Central memory CD8-positive, alpha-beta T cell (primary cell): ENCODE measurements at places on chromosomes 1 and 21.

- H3K27ac ChIP-seq: no peak overlapping the region
- DNase-seq: no peak
- peaks cover 14% of the 10 kb centered on the region for H3K27me3 ChIP-seq
- no peak overlapping the region for H3K4me3 ChIP-seq
- H3K4me1 ChIP-seq: no peaks in the 10 kb centered on the region
These were observed 159.0 kb downstream of the PTBP2 start for GRCh38 chr1:96880626-96881025.

- peaks cover 27% of the 10 kb centered on the region for H3K4me1 ChIP-seq
- peaks cover 54% of the 10 kb centered on the region for H3K27me3 ChIP-seq
- no peak for DNase-seq
These were observed 2.7 kb downstream of the COL8A2 start for GRCh38 chr1:36122062-36123030.

GRCh38 chr1:41245659-41246058 lies 3.6 kb upstream of the SCMH1 start:
- H3K4me1 ChIP-seq: peaks cover 5% of the 10 kb centered on the region
- no peak for DNase-seq
- no peaks in the 10 kb centered on the region for H3K27me3 ChIP-seq
- H3K36me3 ChIP-seq: peaks cover 5% of the 10 kb centered on the region

GRCh38 chr1:224696021-224696420 lies 79.9 kb downstream of the CNIH3 start:
- peaks cover 40% of the 10 kb centered on the region for H3K27me3 ChIP-seq
- no peaks in the 10 kb centered on the region for H3K36me3 ChIP-seq
- no peak for DNase-seq
- H3K4me1 ChIP-seq: no peaks in the 10 kb centered on the region
- no peak overlapping the region for H3K27ac ChIP-seq

GRCh38 chr1:31420716-31421115 lies 7.7 kb downstream of the SERINC2 start:
- no peak overlapping the region for H3K27ac ChIP-seq
- no peak for DNase-seq
- H3K36me3 ChIP-seq: no peaks in the 10 kb centered on the region
- H3K4me3 ChIP-seq: no peak overlapping the region
- H3K27me3 ChIP-seq: peaks cover 83% of the 10 kb centered on the region

GRCh38 chr1:244011786-244012185 lies 39.3 kb upstream of the ZBTB18 start:
- DNase-seq: no peak
- H3K4me3 ChIP-seq: no peak overlapping the region
- H3K27ac ChIP-seq: no peak overlapping the region
- no peaks in the 10 kb centered on the region for H3K4me1 ChIP-seq
- peaks cover 44% of the 10 kb centered on the region for H3K27me3 ChIP-seq

- no peaks in the 10 kb centered on the region for H3K4me1 ChIP-seq
- no peaks in the 10 kb centered on the region for H3K36me3 ChIP-seq
- H3K4me3 ChIP-seq: no peak overlapping the region
- DNase-seq: no peak
- H3K27me3 ChIP-seq: no peaks in the 10 kb centered on the region
These were observed 190.6 kb downstream of the FMN2 start for GRCh38 chr1:240282061-240282830.

DNA sequence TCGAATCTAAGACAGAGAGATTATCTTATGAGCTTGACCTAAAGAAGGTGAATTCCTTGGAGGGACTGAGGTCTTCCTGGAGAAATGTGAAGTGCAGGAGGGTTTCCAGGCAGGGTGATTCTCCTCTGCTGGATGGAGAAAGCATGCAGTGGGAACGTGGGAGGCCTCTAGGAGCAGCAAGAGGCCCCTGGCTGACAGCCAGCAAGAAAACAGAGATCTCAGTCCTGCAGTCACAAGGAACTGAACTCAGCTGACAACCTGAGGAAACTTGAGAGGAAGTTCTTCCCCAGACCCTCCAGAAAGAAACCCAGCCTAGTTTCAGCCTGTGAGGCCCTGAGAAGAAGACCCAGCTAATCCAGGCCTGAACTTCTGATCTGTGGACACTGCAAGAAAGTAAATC lies 345.9 kb downstream of the FAM72C start:
- no peaks in the 10 kb centered on the region for H3K36me3 ChIP-seq
- no peak overlapping the region for H3K4me3 ChIP-seq
- H3K4me1 ChIP-seq: no peaks in the 10 kb centered on the region
- no peak overlapping the region for H3K27ac ChIP-seq
- H3K27me3 ChIP-seq: peaks cover 39% of the 10 kb centered on the region
- no peak for DNase-seq

DNA sequence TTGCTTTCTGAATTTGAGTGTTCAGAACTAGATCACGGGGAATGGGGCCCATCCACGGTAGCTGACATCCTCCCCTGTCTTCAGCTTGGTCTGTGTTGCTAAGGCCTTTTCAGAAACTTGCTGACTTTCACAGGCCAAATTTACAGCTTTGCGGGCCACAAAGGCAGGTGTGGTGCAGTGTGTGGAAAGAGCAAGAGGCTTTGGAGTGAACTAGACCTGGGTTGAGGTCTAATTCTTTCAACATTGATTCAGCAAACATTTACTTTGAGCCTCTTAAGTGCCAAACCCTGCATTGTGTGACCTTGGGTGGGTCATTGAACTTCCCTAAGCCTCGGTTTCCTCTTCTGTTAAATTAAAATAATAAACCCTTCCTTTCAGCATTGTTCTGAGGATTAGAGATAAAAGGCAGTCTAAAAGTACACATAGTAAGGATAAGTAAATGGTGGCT lies 24.3 kb downstream of the STPG1 start:
- H3K27ac ChIP-seq: no peak overlapping the region
- no peak for DNase-seq
- peaks cover 7% of the 10 kb centered on the region for H3K36me3 ChIP-seq
- H3K27me3 ChIP-seq: no peaks in the 10 kb centered on the region
- peaks cover 18% of the 10 kb centered on the region for H3K4me1 ChIP-seq

GRCh38 chr1:23692308-23692871 lies 784 bp downstream of the RPL11 start:
- H3K4me1 ChIP-seq: peaks cover 50% of the 10 kb centered on the region
- H3K27me3 ChIP-seq: no peaks in the 10 kb centered on the region
- peaks cover 55% of the 10 kb centered on the region for H3K36me3 ChIP-seq
- peak overlapping the region; percentile 90 for H3K4me3 ChIP-seq
- peak overlapping the region; percentile 93 for H3K27ac ChIP-seq

DNA sequence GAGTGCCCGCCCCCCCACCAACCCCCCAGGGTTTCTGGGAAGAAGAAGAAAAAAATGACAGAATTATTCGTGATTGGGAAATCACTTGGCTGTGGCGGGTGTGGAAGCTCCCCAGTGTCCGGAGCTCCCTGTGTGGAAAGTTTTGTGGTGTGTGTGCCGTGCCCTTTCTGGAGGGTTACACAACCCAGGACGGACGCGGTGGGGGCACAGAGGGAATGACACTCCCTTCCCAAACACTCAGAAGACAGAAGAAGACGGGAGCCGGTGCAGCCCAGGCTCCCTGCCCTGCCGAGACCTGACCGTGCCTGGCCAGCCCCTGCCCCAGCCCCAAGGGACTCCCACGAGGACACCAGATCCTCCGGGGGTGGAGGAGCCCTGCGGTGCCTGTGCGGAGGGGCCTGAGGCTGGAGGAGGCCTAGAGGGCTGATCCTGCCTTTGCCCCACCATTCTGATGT lies 33.0 kb upstream of the ADARB1 start:
- H3K4me3 ChIP-seq: no peak overlapping the region
- H3K27ac ChIP-seq: no peak overlapping the region
- H3K27me3 ChIP-seq: peaks cover 26% of the 10 kb centered on the region

GRCh38 chr1:998745-998994 lies 1.2 kb downstream of the HES4 start:
- peaks cover 7% of the 10 kb centered on the region for H3K36me3 ChIP-seq
- H3K27me3 ChIP-seq: peaks cover 46% of the 10 kb centered on the region
- peaks cover 13% of the 10 kb centered on the region for H3K4me1 ChIP-seq
- no peak overlapping the region for H3K4me3 ChIP-seq
- DNase-seq: no peak

DNA sequence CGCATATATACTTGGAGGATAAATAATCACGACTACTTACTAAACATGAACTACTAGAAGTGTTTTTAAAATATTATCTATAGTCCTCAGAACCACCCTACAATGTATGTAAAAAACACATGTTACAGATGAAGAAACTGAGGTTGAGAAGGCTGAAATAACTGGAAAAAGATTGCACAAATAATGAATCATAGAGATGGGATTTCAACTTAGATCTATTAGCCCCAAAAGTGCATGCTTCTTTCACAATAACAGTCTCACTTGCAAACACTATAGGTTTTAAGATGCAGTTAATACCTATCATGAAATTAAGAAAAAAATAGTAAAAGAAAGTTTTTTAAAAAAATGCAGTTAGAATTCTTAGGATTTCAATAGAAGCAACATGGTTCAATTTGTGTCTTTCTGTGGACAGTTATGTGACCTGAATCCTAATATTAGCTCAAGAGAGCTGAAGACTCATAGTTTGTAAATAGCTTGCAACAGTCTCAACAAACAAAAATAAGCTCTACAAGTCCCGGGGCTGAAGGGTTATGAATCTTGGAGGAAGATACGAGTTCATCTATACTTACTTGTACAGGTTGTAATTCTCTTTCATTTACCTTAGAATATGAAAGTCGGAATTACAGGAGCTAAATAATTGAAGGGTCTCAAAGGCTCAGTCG lies 58.6 kb upstream of the NTPCR start:
- no peak overlapping the region for H3K4me3 ChIP-seq
- H3K27me3 ChIP-seq: peaks cover 21% of the 10 kb centered on the region
- H3K27ac ChIP-seq: no peak overlapping the region
- no peaks in the 10 kb centered on the region for H3K36me3 ChIP-seq
- no peak for DNase-seq

- H3K4me1 ChIP-seq: no peaks in the 10 kb centered on the region
- H3K4me3 ChIP-seq: no peak overlapping the region
- no peak for DNase-seq
- peaks cover 22% of the 10 kb centered on the region for H3K27me3 ChIP-seq
These were observed 10.1 kb downstream of the RBP7 start for GRCh38 chr1:10007169-10007568.

DNA sequence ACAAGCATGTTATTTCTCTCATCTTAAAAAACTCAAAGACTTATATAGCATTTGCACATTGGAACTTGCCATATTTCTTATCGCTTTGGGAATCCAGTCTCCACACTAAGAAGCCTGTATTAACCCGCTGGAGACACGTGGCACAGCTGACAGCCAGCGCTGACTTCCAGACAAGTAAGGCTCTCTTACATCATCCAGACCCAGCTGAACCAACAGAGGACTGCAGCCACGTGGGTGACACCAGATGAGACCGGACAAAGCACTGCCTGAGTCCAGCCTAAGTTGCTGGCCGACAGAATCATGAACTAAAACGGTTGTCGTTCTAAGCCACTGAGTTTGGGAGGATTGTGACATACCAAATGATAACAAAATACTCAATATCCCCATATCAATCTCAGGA lies 6.3 kb upstream of the CD247 start:
- no peak overlapping the region for H3K4me3 ChIP-seq
- peaks cover 4% of the 10 kb centered on the region for H3K4me1 ChIP-seq
- no peak for DNase-seq
- H3K27ac ChIP-seq: no peak overlapping the region
- H3K36me3 ChIP-seq: no peaks in the 10 kb centered on the region

GRCh38 chr1:39639305-39640130 lies at the start of gene HEYL:
HEYL (minus strand) TSS chr1:39639643; CDS start chr1:39639625, 18 bp downstream.
- no peaks in the 10 kb centered on the region for H3K36me3 ChIP-seq
- H3K27ac ChIP-seq: no peak within 1 kb of the TSS
- no peak for DNase-seq
- no peaks in the 10 kb centered on the region for H3K4me1 ChIP-seq
- H3K27me3 ChIP-seq: peaks cover 36% of the 10 kb centered on the region

DNA sequence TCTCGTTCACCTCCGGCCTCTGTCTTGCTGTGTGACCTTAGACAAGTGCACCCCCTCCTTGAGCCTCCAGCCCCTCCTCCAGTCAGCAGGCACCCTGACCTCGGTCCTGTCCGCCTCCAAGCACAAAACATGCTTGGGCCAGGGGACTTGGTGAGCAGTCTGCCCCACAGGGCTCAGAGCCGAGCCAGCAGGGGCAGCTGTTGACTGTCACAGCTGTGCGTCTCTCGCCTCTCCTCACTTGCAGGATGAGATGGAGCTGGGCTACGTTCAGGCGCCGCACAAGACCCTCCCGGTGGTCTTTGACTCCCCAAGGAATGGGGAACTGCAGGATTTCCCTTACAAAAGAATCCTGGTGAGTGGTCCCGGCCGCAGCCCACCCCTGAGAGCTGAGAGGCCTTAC lies 24.2 kb downstream of the PADI3 start:
- peaks cover 22% of the 10 kb centered on the region for H3K27me3 ChIP-seq
- H3K27ac ChIP-seq: no peak overlapping the region
- no peak for DNase-seq
- no peaks in the 10 kb centered on the region for H3K36me3 ChIP-seq
- H3K4me3 ChIP-seq: no peak overlapping the region

GRCh38 chr1:25617625-25618432 lies 1.2 kb downstream of the MAN1C1 start:
- H3K27me3 ChIP-seq: no peaks in the 10 kb centered on the region
- H3K4me1 ChIP-seq: peaks cover 68% of the 10 kb centered on the region

DNA sequence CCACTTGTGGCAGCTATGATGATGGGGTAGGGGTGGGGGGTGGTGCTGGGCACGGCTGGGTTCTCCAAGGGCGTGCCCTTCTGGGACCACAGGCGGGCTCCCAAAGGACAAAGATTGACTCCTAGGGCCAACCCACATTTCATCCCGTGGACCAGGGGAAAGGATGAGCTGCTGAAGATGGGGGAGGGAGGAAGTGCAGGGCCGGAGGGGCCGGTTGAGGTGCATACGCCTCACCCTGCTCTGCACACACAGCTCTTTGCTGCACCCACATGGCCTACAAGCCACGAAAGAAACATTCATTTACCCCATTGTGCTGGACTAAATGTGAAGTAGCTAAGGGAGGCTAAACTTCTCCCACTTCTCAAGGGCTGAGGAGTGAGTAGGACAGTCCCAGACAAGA lies 34.2 kb upstream of the GNPAT start:
- H3K27me3 ChIP-seq: peaks cover 17% of the 10 kb centered on the region
- no peak for DNase-seq
- H3K27ac ChIP-seq: no peak overlapping the region
- H3K4me1 ChIP-seq: peaks cover 15% of the 10 kb centered on the region

DNA sequence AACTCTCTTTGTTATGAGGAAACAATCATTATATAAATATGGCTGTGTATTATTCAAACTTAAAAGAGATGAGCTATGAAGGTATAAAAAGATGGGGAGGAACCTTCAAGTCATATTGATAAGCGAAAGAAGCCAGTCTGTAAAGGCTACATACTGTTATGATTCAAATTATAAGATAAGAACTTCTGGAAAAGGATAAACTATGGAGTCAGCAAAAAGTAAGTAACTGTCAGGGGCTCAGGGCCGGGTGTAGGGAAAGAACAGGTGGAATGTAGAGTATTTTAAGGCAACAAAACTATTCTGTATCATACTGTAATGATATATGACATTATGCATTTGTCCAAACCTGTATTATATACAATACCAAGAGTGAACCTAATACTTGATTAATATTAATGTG lies 573.1 kb upstream of the ZRANB2 start:
- no peaks in the 10 kb centered on the region for H3K4me1 ChIP-seq
- H3K36me3 ChIP-seq: no peaks in the 10 kb centered on the region
- no peak overlapping the region for H3K27ac ChIP-seq

GRCh38 chr1:1435911-1436629 lies 580 bp downstream of the VWA1 start:
- no peaks in the 10 kb centered on the region for H3K4me1 ChIP-seq
- no peaks in the 10 kb centered on the region for H3K36me3 ChIP-seq
- DNase-seq: no peak
- H3K27ac ChIP-seq: no peak overlapping the region

- peaks cover 85% of the 10 kb centered on the region for H3K27me3 ChIP-seq
- no peak for DNase-seq
- peaks cover 9% of the 10 kb centered on the region for H3K4me1 ChIP-seq
- no peak overlapping the region for H3K27ac ChIP-seq
- no peaks in the 10 kb centered on the region for H3K36me3 ChIP-seq
These were observed 145.2 kb upstream of the ETS2 start for GRCh38 chr21:38660333-38661196.
